ENCODE measurements at places on chromosomes 16 and 17. TPM values are rescaled to one million over a fixed set of nuclear protein-coding genes. Genes with fewer than 3 reads are reported as not detected.

DPEP2NB gene
- not detected for total RNA-seq

RNF222 gene
- not detected for total RNA-seq

PRDM7 gene
- total RNA-seq: not detected

MPP3 gene
- total RNA-seq: 43.0 TPM

MGAT5B gene
- total RNA-seq: not detected

ACE gene
- total RNA-seq: 4.8 TPM

CDYL2 gene
- 4.2 TPM for total RNA-seq

CCT6B gene
- 1.4 TPM for total RNA-seq

SALL1 gene
- total RNA-seq: 0.08 TPM

KRTAP9-4 gene
- total RNA-seq: not detected

CTRB2 gene
- not detected for total RNA-seq

PDILT gene
- not detected for total RNA-seq

CFAP97D1 gene
- not detected for total RNA-seq

PPM1E gene
- total RNA-seq: 2.3 TPM

RAPGEFL1 gene
- total RNA-seq: 2.1 TPM

NPIPA8 gene
- 0.16 TPM for total RNA-seq

DNA sequence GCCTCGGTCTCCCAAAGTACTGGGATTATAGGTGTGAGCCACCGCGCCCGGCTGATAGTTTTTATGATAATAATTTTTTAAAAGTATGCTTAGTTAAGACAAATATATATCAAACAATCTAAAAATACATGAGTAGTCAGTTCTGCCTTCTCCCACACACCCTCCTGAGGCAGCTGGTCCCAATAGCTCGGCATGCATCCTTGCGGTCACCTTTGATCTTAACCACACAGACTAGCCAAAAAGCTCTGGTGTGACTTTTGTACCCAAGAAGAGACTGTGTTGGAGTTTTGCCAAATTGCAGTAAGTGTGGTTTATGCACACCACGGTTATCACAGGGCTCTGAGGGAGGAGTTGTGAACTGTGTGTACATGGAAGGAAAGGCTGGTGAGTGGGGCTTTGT lies 25.6 kb downstream of the ATP6V0A1 start:
- DNase-seq: no peak

DNA sequence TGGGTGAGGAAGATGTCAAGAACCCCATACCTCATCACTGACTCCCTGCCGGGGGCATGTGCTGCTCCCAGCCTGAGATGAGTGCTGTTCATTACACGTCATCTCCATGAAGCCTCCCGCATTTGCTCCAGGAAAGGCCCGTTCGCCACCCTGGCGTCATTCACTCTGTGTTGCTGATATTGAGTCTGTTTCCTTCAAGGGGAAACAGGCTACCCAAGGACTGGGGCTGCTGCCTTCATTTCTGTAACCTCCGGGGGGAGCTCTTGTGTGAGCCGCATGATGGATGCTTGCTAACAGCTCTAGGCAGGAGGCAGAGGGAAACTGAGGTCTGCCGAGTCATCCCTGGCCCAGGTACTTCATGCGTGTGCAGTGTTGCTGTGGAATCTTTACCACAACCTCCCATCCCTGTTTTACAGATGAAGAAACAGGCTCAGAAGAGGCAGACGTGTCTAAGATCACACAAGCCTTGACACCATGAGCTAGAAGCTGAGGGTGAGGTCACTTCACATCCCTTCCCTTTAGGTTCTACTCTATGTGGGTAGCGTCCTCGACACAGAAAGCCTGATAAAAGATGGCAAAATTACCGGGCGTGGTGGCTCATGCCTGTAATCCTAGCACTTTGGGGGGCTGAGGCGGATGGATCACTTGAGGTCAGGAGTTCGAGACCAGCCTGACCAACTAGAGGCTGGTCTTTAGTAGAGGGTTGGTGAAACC lies 3.5 kb upstream of the ARMC5 start:
- no peak for DNase-seq

- no peak for DNase-seq
These were observed 17.5 kb downstream of the ACSF2 start for GRCh38 chr17:50443505-50443974.

DNA sequence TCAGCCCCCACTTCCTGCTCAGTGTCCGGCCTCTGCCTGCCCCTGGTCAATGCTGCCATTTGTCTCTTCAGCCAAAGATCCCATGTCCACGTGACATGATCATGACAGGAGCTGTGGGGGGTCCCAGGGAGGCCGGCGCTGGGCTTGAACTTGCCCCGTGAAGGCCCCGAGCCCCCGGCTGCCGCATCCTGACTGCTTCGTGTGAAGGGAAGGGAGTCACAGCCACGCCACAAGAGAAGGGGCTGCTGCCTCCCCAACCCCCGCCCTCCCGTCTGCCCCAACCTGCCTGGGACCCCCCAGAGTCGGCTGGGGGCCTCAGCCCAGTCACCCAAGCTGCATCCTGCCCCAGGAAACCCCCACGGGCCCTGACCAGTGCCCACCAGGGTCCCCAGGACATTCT lies 14.3 kb upstream of the SSTR5 start:
- no peak for DNase-seq

GRCh38 chr17:33871720-33872540 lies 383.2 kb upstream of the CCL2 start:
- no peak for DNase-seq

- DNase-seq: peak; percentile 76
These were observed 82.0 kb upstream of the ALOX12 start for GRCh38 chr17:6913608-6914443.

DNA sequence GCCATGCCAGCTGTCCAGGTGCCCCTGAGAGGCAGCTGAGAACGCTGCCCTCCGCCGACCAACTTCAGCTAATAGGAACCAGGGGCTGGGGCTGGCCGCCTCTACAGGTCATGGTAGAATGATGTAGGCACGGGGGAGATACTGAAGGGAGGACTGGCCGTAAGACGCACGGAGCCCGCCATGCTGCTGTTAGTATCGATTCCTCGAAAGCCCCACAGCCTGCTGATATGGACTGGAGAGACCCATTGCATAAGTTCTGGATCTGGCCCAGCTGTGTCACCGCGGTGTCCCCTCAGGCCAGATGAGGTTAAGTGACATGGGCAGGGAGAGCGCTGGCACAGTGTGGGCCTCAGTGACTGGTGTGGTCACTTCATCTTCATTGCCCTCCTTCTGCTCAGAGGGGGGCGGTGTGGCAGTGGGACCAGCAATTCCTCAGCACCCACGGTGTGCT lies 75.6 kb downstream of the AMFR start:
- peak; percentile 63 for DNase-seq

GRCh38 chr17:18932360-18933055 lies 19.5 kb upstream of the SLC5A10 start:
- DNase-seq: no peak

GRCh38 chr16:22969567-22969966 lies 155.6 kb downstream of the HS3ST2 start:
- DNase-seq: no peak

- DNase-seq: no peak
These were observed 32.0 kb upstream of the SMPD3 start for GRCh38 chr16:68480084-68480995.

GRCh38 chr17:43949781-43950180 lies 4.0 kb downstream of the PYY start:
- DNase-seq: no peak

DNA sequence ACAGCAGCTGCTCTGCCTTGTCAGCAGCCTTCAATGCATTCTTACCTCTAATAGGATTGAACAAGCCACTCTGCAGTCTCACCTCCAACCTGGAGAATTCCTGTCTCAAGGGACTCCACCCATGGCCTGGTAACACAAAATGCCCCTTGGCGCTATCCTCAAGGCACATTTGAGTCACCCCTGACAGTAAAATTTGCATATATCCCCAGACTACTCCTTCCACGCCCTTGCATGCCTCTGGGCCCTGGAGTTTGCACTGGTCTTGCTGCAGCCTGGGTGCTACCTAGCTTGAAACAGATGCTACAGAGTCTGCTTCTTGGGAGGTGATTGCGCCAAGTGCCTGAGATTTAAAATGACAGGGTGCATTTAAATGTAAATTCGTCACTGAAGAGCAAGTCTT lies 391.4 kb upstream of the MAF start:
- no peak for DNase-seq

DNA sequence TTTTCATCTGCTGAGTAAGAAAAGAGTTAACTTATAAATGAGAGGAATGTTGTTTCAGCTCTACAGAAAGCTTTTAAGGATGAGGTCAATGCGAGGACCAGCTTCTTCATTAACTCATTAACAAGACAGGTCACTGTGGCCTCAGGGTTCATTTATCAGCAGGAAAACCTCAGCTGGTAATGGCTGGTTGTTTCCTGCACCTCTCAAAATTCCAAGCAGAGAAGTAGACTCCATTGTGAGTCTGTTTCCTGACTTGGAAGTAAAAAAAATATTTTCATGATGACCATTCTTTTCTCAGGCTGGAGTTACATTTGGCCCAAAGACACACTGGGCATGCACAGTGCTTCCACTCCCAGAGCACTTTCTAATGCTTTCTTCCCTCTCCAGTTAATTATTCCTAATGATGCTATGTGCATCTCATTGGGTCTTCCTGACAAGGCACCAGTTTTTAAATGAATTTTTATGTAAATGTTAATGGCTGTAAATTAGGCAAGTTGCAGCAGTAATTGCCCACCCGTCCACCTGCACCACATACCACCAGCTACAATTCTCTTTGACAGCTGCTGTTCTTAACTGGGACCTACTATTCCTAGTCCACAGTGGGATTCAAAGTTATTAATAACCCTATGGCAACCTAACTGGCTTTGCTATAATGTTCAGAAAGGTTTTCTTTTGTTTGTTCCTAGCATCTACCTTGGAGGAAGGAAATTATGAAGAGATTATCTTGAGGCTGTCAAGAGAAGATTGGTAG lies 89.5 kb upstream of the BCAR1 start:
- no peak for DNase-seq

DNA sequence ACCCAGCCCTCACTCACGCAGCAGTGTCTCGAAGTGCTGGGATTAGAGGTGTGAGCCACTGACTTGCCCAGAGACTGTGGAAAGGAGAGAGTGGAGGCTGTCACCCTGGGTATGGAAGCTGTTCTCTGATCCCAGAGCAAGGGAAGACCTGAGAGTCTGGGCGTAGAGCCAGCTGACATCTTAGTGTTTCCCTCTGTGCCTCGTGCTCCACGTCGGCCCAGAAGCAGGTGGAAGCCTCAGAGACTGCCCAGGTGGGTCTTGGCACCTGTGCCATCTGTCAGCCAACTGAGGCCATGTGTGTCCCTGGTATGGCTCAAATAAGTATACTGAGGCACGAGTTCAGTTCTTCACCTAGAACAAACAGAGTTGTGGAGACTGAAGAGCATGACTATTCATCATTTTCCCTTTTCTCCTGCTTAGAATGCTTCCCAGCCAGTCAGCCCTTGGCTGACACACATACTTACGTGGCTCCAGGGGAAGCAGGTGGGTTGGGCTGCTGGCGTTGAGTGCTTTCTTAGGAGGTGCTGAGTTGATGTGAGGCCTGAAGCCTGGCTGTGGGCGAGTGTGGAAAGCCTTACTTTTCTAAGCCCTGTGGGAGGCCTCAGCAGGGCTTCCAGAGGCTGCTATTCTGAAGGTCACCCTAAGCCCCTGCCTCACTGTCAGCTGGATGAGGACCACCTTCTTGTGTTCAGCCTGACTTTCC lies 8.1 kb downstream of the CTRL start:
- DNase-seq: peak; percentile 25

DNA sequence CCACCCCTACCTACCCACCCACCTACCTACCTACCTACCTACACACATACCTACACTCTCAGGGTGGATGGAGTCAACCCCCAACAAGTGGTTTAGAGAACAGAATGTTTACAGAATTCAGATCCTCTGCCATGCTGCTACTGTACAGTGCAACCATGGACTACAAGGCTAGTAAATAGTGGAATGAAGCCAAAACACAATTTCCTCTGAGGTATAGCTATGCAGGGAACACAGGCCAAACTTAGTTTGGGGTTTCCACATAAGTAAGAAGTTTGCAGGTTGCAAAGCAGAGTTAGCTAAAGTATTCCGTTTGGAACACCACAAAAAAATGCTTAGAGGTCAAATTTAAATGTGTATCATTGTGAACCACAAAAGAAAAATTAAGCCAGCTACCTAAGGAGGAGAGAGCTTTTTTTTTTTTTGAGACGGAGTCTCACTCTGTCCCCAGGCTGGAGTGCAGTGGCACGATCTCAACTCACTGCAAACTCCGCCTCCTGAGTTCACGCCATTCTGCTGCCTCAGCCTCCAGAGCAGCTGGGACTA lies 2.7 kb upstream of the AP1G1 start:
- DNase-seq: no peak

DNA sequence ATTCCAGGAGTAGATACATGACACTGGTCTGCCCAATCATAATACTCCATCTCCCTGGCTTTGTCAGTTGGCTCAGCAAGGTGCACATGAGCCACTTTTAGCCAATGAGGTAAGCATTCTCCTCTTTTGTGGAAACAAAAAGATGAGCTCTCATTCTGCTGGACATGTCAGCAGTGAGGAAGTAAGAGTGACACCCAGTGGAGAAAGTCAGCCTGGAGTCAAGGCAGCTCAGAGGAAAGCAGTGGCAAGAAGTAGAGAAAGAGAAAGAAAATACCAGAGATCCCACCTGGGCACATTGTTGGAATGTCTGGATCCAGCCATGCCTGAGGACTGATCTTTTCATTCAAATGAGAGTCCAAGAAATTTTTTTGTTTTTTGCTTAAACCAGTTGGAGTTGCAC lies 496.9 kb upstream of the C16orf82 start:
- no peak for DNase-seq

DNA sequence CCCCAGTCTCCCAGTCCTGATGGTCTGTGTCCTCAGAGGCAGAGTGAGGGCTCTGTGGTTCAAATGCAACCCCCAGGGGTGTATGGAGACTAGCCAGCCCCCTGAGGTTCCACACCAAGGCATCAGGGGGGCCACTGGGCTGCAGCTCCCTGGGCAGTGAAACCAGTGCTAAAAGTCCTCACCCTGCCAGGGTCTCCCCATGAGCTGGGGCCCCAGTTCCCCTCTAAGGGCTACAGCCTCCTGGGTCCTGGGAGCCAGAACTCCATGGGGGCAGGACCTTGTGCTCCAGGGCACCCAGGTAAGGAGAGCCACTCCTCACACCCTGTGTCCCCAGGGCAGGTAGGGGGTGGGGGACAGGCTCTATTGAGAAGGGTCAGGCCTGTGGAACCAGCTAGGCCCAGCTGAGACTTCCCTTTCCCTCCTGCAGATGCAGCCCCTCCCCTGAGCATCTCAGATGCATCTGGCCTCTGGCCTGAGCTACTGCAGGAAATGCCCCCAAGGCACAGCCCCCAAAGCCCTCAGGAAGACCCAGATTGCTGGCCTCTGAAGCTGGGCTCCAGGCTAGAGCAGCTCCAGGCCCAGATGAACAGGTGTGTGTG lies 6.4 kb upstream of the DCAF7 start:
- DNase-seq: no peak

DNA sequence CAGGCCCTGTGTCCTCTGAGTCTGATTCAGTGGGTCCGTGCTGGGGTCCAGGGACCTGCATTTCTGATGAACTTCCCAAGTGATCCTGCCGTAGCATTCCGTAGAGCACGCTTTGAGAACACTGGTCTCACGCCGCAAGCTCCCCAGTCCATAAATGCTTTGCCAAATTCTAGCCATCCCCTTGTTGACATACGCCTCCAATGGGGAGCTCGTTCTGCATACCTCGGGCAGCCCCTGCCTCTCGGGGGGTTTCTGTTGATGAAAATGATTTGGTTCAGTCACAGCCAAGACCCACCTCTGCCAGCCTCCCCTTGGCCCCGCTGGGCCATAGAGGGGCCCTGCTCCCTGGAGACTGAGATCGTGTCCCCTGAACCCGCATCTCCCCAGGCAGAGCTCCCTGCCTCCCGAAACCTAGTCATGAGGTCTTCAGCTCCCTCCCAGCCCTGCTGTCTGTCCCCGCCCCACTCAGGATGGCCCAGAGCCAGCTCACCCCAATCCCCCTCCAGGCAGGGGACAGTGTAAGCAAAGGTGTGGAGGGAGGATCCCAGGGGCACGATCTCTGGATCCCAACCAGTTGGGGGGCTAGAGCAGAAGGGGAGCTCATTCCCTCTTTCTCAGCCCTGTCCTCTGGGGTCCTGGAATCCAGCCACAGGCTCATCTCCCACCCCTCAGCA lies 16.2 kb upstream of the SPNS2 start:
- DNase-seq: peak; percentile 25
